ENCODE measurements at places on chromosomes 3 and 15.
A peak's percentile ranks its signal among the peaks of the same experiment; 100 is the strongest.

- no peak for DNase-seq
Observed at GRCh38 chr3:185789134-185789533, 35.7 kb downstream of the IGF2BP2 start.

GRCh38 chr15:92829875-92830274, 70.2 kb upstream of the CHD2 start:
- DNase-seq: no peak

DNA sequence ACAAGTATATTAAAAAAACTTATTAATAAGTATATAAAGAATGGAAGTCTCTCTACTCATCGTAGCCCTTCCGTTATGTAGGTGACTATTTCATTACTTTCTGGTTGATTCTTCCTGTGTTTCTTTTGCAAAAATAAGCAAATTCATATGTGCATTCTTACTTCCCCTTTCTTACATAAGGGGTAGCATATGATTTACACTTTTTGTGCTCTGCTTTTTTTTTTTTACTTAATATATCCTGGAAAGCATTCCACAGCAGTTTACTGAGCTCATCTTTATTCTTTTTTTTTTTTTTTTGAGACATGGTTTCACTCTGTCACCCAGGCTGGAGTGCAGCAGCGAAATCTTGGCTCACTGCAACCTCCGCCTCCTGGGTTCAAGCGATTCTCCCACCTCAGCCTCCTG, 12.9 kb downstream of the SCAMP5 start:
- DNase-seq: no peak

GRCh38 chr3:117842086-117842485, 1132.5 kb downstream of the TUSC7 start:
- no peak for DNase-seq

DNA sequence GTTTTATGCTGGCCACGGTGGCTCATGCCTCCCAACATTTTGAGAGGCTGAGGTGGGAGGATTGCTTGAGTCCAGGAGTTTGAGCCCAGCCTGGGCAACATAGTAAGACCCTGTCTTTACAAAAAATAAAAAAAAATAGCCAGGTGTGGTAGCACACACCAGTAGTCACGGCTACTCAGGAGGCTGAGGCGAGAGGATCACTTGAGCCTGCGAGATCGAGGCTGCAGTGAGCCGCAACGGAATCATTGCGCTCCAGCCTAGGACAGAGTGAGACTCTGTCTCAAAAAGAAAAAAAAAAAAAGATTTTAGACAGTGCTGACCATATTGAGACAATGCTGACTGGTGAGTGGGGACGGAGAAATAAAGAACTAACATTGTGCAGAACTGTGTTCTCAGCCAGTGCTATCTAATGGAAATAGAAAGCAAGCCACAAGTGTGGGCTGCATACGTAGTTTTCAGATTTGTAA, 67.2 kb downstream of the ST6GAL1 start:
- DNase-seq: no peak

GRCh38 chr3:50585919-50586762, 16.8 kb downstream of the HEMK1 start:
- DNase-seq: no peak

DNA sequence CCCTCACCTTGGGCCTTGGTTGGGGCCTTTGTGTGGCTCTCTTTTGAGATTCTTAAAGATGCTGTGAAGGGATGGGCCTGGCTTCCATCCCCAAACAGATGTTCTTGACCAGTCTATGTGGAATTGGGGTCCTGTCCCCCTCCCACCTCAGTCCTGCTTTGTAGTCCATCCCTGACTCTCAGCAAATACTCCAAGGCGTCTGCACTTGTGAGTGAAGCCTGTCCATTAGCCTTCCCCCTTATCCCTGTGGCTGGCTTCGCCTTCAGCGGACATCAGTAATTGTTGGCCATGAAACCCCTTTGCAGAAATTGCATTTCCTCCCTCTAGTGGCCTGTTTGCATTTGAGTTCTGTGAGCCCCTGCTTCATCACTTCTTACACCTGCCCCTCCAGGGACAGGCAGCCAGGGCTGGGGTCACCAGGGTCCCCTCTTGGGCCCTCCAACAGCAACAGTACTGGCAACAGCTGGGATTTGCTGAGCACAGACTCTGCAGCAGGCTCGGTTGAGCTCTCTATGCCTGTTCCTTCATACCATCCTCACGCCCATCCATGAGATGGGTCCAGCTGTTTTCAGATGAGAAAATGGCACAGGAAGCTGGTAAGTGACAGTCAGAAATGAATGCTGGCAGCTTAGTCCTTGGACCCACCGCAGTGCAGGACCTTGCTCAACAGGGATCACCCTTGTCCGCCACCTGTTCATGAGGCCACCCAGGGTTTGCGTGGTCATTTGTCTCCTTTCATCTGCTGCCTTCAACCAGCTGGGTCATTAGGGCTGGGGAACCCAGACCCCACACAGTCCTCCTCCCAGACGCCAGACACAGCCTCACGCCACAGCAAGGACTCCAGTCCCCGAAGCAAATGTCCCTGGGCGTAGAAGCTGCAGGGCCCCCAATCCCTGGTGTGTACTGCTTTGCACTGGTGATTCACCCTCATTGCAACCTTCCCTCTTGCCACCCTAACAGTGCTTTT, 8.9 kb upstream of the LRRK1 start:
- DNase-seq: no peak

DNA sequence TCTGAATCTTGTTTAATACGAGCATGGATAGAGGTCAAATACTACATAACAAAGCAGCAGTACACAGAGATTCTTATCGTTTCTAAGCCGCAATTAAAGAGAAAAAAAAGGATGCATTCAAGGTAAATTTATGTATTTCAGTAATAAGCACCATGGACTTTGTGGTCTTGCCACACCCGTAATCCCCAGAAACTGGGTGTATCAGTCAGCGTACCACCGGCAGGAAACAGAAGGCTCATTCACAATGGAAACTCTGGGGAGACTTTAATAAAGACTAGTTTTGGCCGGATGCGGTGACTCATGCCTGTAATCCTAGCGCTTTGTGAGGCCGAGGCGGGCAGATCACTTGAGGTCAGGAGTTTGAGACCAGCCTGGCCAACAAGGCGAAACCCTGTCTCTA, 81.9 kb upstream of the ZNF280D start:
- DNase-seq: no peak

DNA sequence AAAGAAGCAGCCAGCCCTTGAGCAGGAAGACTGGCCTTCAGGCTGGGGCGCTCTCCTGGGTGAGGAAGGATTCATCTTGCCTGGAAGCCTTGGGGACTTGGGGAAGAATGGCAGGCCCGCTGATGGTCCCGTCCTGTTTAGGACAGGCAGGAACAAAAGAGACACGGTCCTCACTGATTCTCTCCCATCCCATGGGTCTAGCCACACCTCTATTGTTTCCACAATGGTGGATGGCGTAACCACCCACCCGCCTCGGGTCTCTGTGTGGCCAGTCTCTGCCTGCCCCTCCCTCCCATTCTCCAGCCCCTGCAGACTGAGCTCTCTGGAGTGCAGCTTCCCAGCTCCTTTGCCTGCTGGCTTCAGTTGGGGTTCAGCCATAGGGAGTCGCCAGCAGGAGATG, 284.3 kb downstream of the UACA start:
- no peak for DNase-seq

GRCh38 chr15:57355259-57355658, 21.0 kb upstream of the CGNL1 start:
- no peak for DNase-seq

GRCh38 chr3:114597012-114597411, 303.2 kb downstream of the TIGIT start:
- no peak for DNase-seq

DNA sequence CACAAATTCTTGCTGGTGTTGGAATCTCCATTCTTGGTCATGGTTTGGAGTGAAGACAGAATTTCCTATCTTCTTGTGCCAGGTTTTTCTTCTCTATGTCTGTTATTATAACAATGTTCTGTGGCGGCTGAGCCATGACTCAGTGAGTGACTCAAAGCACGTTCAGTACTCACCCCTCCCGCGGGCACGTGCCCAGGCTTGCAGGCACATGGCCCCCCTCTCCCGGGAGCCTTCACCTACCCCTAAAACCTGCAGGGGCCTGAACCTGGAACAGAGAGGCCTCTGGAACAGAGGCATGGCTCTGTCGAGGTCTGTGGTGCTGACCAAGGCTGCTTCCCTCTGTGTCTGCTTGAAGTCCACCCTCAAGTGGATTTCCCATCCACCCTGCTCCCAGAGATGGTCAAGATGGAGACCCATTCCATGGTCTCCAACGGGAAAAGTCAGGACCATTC, 27.6 kb downstream of the PLXNB1 start:
- no peak for DNase-seq

DNA sequence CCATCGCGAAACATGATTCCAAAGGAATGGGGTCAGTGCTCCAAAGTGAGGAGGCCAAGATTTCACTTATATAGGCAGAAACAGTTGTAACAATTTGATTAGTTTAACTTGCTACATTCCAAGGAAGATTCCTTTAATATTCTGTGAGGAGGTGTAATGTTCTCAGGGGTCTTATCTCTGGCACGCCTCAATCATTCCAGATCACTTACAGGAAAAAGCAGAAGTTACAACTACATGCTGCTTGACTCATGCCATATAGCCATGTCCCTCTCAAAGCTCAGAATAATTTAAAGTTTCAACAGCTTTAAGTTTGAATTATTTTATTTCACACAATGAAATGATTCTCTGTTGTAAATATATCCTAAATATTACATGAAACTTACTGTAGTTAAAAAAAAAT, 3.5 kb upstream of the FYTTD1 start:
- no peak for DNase-seq

GRCh38 chr15:66878761-66879160, 176.7 kb downstream of the SMAD6 start:
- DNase-seq: no peak

GRCh38 chr15:87498560-87498959, 758.0 kb downstream of the NTRK3 start:
- no peak for DNase-seq

- no peak for DNase-seq
Observed at GRCh38 chr3:52845157-52845556, 10.3 kb upstream of the MUSTN1 start.

DNA sequence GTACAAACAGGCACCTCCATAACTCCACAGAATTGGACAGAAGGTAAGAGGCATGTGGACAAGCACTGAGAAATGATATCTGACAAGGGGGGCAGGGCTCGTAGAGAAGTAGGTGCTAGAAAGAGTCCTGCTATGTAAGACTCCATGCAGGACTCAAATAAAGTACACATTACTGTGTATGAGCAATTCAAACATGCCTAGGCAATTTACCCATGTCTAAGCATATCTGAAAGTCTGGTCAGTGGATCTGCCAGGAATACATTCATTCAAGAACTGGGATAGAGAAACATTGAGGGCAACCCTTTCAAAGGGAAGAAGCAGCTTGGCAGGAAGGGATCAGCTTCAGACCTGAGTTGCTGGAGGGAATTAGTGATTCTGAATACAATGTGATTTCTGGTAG, 174.1 kb upstream of the MCTP2 start:
- DNase-seq: no peak

DNA sequence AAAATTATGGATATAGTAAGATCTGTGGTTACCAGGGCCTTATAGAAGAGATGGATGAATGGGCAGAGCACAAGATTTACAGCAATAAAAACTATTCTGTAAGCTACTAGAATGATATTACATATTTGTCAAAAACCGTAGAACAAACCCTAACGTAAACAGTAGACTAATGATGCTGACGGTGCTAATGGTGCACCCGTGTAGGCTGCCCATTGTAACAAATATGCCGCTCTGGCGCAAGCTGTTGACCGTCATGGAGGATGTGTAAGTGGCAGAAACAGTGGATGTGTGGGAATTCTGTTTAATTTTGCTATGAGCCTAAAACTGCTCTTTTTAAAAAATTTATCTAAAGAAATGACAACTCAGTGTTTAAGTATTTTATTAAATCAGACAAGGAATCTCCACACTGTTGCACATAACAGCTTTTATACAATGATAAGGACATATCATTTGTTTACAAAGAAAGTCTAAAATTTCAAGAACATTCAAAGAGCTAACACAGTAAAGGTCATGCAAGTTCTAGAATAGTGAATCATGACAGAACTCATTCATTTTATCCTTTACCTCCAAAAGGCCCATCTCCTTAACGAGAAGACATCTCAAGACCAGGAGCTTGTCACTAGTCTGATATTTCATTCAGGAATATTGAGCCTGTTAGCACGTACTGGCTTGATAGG, 32.8 kb downstream of the TFRC start:
- no peak for DNase-seq

DNA sequence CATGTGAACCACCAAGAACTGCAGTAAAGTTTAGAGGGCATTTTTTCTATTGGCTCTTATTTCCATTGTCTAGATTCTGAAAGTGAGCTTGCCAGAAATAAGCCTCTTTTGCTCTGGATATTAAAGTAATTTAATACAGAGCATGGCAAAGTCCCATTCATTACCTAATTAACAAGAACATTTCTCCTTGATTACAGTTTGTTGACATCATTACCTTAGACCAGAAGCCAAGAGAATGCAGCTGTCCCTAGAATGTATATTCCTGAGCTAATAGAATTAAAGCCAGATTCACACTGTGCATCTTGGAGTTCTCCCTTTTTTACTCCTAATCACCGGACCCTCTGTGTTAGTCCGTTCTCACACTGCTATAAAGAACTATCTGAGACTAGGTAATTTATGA, 46.4 kb upstream of the TM4SF4 start:
- no peak for DNase-seq

DNA sequence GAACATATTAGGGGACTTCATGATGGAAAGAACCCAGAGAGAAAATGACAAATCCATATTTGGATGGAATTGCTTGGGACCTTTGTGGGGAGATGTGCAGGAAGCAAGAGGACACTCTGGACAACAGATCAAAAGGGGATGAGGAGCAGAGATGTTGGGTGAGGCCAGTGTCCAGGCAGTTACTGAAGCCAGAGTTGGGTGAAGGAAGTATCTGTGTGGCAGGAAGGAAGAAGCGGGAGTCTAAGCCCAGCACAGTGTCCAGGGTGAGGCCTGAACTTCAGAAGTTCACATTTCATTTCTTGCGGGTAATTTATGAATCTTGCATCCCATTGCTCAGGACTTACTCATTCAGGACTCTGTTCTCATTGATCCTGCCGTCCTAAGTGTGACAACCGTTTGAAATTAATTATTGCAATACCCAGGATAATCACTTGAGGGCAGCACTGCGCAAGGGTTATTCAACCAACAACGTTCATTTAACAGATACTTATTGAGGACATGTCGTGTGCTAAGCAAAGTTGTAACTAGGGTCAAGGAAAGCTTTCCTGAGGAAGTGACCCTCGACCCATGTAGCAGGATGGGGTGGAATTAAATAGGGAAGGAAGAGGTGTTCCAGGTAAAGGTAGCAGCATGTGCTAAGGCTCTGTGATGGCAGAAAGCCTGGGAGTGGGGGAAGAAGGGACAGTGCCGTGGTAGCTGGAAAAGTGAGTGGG, 61.3 kb upstream of the CMTM8 start:
- peak; percentile 81 for DNase-seq

GRCh38 chr3:82236257-82236656, 474.8 kb upstream of the GBE1 start:
- no peak for DNase-seq

Data from CD4-positive, alpha-beta T cell treated with Interleukin-12 subunit alpha and Interleukin-12 subunit beta, for 1 hour (primary cell).